Lung (tissue), 17 donors: ENCODE measurements at places on chromosomes 11 and 22. TPM values are rescaled to one million over a fixed set of nuclear protein-coding genes. Genes with fewer than 3 reads are reported as not detected.

The TSPAN32 gene
- 6.1 TPM for polyA plus RNA-seq

The MRGPRE gene
- 0.03 TPM for polyA plus RNA-seq

GRCh38 chr11:118914178-118914918, 11.4 kb downstream of the BCL9L start:
- peak; percentile 66 for DNase-seq

GRCh38 chr11:8356721-8357504, 93.2 kb upstream of the LMO1 start:
- DNase-seq: peak; percentile 77

DNA sequence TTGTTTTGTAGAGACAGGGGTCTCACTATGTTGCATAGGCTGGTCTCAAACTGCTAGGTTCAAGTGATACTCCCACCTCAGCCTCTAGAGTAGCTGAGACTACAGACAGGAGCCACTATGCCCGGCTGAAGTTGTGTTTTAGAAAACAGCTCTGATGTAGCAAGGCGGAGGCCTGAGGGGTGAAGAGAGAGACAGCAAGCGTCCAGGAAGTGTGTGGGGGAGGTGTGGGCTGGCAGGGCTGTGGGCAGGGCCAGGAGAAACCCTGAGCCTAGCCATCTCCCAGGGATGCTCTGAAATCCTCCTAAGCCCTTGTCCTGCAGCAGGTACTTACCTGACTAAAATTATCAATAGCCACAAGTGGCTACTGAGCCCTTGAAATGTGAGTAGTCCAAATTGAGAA, 16.1 kb upstream of the RPS3 start:
- DNase-seq: no peak

DNA sequence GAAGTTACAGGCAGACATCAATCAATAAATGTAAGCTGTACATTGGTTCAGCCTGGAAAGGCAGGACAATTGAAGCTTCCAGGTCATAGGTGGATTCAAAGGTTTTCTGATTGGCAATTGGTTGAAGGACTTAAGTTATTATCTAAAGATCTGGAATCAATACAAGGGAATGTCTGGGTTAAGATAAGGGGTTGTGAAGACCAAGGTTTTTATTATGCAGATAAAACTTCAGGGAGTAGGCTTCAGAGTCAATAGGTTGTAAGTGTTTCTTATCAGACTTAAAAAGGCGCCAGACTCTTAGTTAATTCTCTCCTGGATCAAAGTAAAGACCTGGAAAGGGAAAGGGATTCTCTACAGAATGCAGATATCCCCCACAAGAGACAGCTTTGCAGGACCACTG, 935.4 kb downstream of the TBC1D22A start:
- DNase-seq: no peak

GRCh38 chr22:19515654-19516377, 8.4 kb downstream of the CLDN5 start:
- DNase-seq: no peak

DNA sequence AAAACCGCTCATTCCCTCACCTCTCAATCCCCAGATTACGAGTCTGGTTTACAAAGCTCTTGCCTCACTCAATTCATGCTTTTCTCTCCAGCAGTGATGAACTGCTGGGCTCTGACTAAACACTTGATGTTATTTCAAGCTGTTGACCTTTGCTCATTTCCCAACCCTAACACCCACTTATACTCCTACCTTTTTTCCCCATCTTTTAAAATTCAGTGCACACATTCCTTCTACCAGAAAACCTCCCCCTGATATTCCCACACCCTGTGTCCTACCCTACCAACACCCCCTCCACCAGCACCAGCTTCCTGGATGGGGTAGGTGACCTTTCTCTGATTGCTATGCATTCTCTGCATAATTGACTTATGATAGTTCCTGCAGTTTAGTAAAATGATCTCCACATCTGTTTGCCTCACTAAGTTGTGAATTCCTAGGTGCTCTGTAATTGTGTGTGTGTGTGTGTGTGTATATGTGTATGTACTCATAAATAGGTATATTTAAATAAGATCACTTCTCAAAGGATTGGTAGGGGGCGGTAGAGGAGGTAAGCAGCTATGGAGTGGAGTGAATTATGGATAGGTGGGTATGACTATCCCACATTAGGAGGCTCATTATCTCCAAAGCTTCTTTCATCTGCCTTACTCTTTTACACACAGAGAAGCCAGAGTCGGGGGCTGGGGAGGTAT, 842 bp downstream of the HEPACAM start:
- DNase-seq: no peak

- DNase-seq: no peak
Measured at GRCh38 chr11:68002938-68003845, 705 bp downstream of the UNC93B1 start.

GRCh38 chr11:65425971-65426838, 3.6 kb downstream of the NEAT1 start:
- no peak for DNase-seq
